ENCODE measurements at places on chromosomes 1 and 21. TPM values are rescaled to one million over a fixed set of nuclear protein-coding genes. Genes with fewer than 3 reads are reported as not detected.

OR2T33 gene
- not detected for total RNA-seq

CCDC185 gene
- total RNA-seq, result not detected

DNA sequence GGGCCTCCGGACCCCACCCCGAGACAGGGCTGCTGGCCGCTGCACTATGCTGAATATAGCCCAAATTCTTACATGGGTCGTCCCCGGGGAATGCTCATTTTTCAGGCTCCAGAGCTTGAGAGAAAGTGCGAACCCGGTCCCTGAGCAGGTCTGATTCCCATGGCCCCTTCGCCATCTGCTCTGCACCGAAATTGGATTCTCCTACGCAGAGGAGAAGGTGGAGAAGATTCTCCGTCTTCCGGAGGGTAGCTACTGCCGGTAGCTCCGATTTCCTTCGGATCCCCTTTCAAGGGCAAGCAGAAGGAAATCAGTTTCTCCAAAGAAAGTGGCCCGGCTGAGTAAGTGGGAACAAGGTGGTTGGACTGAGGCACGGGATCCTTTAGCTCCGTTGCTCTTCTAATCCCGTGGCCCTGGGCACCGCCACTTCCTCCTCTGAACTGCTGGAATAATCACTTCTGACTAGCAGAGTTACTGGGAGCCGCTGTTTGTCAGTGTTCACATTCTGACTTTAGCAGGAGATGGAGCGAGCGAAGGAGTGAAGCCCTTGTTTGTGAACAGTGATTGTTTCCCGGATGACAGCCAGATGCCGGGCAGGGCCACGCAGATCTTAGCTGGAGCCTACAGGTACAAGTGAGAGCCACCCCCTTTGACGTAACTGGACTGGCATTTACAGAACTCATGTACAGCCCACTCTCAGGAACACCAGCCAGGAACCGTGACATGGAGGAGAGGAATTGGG, 1.1 kb upstream of the ZNF496 start:
- DNase-seq, result peak; percentile 60

DNA sequence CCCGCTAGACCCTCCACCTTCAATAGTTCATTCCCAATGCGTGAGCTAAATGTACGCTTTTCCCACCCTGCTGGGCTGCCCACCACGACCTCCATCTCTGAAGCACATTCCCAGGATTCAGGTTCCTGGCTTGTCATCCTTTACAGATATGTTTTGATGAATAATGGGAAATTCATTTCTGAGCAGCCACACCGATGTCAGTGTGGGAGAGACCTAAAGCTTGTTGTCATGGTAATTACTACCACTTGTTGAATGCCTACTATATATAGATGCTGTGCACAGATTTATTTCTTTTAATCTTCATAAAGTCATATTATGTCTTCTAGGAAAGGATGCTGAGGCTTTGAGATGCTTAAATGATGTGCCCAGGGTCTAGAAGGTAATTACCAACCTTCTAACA, 8.0 kb downstream of the RCSD1 start:
- DNase-seq, result no peak

- DNase-seq, result peak; percentile 1
These were observed 25.5 kb downstream of the MAN1A2 start for GRCh38 chr1:117392771-117393170.

DNA sequence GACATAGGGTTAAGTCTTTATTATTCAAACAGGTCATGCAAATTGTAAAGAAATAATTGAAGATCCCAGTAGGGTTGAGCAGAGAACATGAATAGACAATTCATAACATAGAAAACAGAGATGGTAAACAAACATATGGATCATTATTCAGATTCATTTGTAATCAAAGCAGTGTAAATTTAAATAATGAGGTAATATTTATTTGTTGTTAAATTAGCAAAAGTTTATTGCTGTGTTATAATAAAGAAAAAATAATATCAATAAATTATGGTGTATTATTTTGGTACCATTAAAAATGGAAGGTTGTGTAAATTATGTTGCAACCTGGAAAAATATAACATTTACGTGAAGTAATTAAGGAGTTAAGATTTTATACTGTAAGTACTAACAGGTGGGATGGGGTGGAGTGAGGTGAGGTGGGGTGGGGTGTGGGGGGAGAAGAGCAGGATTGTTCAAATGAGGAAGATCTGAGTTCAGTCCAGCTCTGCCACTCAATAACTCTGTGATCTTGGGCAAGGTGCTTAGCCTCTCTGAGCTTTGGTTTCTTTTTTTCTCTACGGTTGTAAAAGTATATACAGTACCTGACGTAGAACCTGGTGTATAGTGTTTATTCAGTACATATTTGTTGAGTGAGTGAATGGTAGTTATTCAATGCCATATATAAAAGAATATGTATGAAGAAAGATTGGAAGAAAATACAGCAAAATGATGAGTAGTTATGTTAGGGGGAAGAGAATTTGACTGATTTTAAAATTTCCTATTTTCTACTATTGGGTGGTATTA, 140.3 kb upstream of the KIF26B start:
- DNase-seq, result no peak

DNA sequence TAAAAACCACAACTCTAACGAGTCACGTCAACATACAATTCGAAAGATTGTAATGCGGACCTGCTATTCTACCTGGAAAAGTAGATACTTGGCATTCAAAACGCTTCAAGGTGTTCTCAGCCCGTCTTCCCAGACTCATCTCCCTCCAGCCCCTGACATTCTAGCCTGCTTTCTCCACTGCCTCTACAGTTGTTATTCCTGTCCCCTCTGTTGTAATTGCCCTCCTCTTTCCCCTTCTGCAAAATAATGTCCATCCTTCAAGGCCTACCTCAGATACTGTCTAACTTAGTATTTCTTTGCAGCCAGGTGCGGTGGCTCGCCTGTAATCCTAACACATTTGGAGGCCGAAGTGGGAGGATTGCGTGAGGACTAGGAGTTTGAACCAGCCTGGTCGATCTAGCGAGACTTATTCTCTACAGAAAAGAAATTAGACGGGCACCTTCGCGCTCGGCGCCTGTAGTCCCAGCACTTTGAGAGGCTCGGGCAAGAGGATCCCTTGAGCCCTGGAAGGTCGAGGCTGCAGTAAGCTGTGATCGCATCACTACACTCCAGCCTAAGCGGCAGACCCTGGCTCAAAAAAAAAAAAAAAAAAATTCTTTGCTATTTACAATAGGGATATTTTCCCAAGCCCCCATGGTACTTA, 756 bp upstream of the RBM34 start:
- no peak for DNase-seq
